CD4-positive, alpha-beta T cell (primary cell): ENCODE measurements at places on chromosomes 16 and 17. TPM values are rescaled to one million over a fixed set of nuclear protein-coding genes. Genes with fewer than 3 reads are reported as not detected.
A peak's percentile ranks its signal among the peaks of the same experiment; 100 is the strongest.

Gene TAOK1
- 33.8 TPM for total RNA-seq

Gene PERCC1
- total RNA-seq, result 0.30 TPM

Gene CDRT15
- not detected for total RNA-seq

Gene EVI2A
- 37.8 TPM for total RNA-seq

Gene DHX40
- 62.6 TPM for total RNA-seq

Gene SGF29
- total RNA-seq, result 38.9 TPM

Gene CSH1
- total RNA-seq, result not detected

Gene MT1E
- 2.5 TPM for total RNA-seq

Gene SMTNL2
- total RNA-seq, result not detected

Gene KRTAP9-1
- not detected for total RNA-seq

Gene SNAI3
- 3.0 TPM for total RNA-seq

Gene KIF18B
- 0.08 TPM for total RNA-seq

Gene MEOX1
- total RNA-seq, result 0.50 TPM

Gene PLCG2
- total RNA-seq, result 1.5 TPM

Gene CDH8
- total RNA-seq, result not detected

GRCh38 chr17:38469875-38470274, 41.6 kb downstream of the ARHGAP23 start:
- DNase-seq, result no peak

DNA sequence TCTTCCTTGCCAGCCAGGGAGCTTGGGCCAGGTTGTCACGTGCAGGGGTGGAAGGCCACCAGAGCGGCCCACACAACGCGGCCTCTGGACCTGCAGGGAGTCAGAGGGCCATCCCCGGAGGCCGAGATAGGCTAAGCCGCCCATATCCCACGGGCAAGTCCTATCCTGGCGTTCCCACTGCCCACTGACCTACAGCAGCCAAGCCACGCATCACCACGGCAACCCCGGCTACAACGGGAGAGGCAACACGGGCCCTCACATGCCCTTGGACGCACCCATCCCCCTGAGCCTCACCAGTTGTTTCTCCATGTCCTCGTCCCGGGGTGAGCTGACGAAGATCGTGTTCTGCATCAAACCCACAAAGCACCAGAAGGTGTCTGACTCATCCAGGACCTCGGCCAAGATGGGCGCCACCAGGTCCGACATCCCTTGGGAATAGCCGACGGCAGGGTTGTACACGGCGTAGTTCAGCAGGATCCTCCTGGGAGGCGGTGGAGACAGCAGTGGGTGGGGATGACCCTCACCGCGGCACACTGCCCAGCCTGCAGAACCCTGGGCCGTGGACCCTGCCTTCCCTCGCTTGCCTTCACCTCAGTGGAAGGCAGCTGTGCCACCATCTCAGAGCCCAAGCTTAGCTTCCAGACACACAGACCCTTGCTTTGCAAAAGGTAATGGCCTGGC, 88.2 kb downstream of the TBC1D16 start:
- DNase-seq, result no peak

- no peak for DNase-seq
Measured at GRCh38 chr16:22692034-22692433, 121.9 kb upstream of the HS3ST2 start.

DNA sequence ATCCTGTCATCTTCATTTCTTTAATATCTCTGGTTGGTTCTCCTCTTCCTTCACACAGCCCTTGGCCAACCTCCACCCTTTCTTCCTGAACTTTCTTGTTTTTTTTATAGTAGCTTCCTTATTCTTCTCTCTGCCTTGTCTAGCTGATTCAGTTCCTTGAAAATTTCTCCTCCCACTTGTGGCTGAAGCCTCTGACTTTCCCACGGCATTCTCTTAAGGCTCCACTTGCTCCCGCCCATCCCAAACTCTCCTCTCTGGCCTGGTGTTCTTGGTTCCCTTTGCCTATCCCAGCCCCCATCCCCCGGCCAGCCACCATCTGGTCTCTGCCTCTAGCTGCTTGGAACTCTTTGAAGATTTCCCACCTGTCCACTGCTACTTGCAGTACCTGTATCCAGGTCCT, 29.1 kb downstream of the NLRP1 start:
- no peak for DNase-seq

DNA sequence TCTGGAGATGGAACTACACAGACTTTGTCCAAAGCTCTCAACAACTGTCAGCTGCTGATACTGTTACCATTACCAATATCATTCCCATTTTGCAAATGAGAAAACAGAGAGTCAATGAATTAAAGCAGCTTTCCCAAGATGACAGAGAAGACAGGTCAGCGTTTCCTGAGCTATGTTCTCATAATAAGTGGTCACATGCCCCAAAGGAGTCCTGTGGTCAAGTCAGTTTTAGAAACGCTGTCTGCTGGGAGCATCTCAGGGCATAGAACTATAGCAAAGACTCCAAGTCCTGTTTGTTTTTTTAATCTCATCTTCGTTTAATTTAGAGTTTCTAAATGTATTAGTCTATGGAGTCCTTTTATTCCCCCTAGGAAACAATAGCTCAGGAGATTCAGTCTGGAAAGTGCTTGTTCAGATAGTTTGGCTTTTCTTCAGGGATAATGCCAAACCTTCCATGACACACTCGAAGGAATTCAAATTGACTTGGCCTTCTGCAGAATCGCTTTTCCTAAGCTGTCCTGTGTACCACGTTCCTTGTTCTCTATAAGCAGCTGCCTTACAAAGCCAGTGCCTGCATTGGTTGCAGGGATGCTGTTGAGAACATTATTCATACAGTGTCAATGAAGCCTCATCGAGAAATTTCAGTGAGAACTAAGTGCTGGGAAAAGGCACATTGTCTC, 12.1 kb downstream of the CCDC42 start:
- no peak for DNase-seq

DNA sequence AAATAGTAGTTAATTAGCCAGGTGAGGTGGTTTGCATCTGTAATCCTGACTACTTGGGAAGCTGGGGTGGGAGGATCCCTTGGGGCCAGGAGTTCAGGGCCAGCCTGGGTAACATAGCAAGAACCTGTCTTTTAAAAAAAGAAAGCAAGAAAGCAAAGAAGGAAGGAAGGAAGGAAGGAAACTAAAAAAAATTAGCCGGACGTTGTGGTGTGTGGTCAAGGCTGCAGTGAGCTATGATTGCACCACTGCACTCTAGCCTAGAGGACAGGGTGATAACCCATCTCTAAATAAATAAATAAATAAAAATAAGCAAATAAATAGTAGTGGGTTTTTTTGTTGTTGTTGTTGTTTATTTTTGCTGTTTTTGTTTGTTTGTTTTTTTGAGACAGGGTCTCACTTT, 39.3 kb upstream of the MAP2K6 start:
- DNase-seq, result no peak

DNA sequence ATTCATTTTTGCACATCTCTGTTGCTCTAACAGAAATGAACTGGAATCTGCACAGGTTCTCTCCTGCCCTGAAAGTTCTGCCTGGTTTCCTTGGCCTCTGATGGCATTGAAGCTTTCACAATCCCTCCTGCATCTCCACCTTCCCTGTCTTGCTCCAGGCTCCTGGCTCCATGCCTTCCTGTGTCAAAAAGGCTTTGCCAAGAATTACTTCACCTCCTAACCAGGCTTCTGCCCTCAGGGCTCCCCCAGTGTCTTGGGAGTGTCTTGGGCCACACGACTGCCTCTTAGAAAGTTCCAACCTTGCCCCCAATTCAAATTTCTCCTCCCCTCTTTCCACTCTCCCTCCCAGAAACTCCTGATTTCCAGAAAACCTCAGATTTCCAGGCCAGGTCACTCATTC, 37.0 kb upstream of the DNAH9 start:
- no peak for DNase-seq

DNA sequence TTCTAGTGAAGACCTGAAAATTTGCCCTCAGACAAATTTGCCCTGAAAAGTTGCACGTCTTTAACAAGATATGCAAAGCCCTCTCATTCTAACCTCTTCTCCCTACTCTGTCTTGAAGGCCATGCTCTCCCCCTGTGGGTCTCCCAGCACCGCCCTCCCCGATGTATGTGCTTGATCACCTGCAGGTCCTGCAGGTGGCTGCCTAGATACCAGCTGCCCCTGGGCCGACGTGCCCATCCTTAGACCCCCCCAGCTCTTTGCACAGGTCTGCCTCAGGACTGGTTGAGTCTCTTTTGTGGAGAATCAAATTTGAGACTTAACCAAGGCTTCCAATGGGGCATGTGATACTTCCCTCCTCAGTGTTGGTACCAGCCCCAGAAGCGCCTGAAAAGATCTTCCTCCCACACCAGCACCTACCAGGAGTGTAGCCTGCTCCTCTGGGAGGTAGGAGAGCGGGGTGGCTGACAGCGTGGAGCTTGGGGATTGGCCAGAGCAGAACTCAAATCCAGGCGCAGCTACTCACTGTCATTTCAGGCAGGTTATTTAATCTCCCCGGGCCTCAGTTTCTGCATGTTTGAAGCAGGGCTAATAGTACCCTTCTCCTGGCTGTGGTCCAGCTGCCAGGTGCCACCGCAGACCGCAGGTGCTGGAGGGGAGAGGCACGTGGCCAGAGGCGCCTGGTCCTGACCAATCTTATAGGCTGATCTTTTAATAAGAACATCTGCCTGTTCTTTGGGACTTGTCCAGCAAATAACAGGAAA, 4.5 kb upstream of the MRPL38 start:
- DNase-seq, result no peak

GRCh38 chr16:57628783-57629293, 408 bp downstream of the ADGRG1 start:
- DNase-seq, result no peak

- no peak for DNase-seq
Measured at GRCh38 chr17:7700510-7700909, 4.5 kb upstream of the EFNB3 start.

DNA sequence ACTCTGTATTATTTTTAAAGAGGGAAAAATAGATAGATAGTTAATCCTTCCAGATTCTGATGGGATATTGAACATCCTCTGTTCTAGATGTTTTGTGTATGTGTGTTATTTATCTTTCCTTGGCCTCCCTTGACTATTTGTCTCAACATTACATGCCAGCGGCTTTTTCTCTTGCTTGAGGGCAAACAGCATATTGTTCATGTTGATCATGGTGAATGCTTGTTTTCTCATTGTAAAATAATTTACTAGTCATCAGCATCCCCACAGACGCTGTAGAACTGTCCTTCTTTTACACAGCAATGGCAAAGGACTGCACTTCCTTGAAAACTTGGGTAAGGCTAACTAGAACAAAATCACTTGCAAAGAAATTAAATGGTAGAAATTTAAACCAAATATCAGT, 1376.4 kb upstream of the GOT2 start:
- no peak for DNase-seq

- DNase-seq, result no peak
Measured at GRCh38 chr16:2155977-2156848, 631 bp downstream of the TRAF7 start.

DNA sequence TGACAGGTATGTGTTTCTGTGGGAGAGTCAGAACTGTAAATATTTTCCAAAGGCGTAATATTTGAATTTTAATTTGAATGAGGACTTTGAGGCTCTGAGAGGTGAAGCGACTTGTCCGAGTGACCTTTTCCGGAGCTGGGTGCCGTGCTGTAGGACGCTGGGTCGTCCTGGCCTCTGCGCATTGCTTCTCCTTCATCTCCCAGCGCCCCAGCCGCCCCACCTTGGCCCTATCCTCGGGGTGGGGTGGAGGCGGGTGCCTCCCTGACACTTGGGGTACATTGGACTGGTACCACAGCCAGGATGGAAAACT, 147.8 kb downstream of the SPECC1 start:
- no peak for DNase-seq

DNA sequence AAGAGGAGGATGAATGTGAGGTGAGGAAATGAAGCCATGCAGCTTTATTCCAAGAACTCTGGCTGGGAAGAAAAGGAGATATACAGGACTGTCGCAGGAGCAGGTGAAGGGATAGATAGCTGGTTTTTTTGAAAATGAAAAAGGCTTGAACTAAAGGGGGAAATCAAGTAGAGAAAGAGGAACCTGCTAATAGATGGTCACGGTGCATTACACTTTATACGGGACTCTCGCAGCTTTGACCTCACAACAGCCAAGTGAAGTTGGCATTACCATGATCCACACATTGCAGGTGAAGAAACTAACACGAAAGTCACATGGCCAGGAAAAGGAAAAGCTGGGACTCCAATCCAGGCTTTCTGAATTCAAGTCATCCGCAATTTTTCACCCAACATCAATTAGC, 86.9 kb downstream of the HS3ST2 start:
- no peak for DNase-seq

DNA sequence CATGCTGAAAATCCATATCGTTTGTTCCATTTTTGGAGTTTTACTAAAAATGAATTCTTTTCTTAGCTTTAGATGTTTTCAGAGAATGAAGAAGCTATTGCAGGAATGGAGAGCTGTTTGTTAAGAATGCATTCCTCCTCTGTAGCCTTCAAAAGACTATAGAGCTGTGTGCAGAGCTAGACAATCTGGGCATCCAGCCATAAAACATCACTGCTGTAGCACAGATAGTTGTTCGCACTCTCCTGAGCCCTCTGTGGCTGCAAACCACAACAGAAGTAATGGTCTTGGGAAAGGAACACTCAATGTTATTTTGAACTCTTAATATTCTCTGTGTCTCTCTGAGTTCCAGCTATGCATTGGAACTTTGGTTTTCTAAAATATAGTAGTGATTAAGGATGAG, 4.9 kb downstream of the TNRC6C start:
- DNase-seq, result peak; percentile 38

GRCh38 chr17:32141258-32141657, 1.0 kb upstream of the RHOT1 start:
- DNase-seq, result no peak

DNA sequence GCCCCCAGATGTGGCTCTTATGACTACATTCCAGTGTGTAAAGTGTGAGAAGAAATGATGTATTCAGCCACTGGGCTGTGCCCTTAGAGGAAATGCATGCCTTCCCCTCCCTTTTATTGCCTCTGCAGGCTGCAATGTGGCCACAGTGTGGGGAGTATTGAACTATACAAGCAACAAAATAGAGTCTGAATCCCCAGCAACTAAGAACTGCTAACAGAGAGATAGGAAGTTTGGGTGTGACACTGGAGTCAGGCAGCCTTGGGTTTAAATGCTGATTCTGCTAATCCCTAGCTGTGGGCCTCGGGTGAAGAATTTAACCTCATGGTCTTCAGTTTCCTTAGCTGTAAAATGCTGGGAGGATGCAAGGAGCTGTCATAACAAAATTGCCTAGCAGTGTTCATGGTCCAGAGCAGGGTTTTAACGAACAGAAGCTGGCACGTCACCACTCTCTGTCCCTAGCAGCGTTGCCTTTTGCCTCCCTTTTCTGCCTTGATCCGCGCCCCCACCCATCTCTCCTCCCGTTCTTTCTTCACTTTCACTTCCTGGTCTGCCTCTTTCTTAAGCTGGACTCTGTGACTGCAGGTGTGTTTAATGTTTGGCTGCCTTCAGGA, 50.3 kb downstream of the KPNA2 start:
- no peak for DNase-seq

- no peak for DNase-seq
Measured at GRCh38 chr16:73616166-73616753, 568.3 kb upstream of the ZFHX3 start.

- no peak for DNase-seq
Measured at GRCh38 chr17:47401100-47401499, 77.3 kb downstream of the EFCAB13 start.
